ENCODE measurements at places on chromosomes 1 and 21.
A peak's percentile ranks its signal among the peaks of the same experiment; 100 is the strongest.

GRCh38 chr1:159187647-159188374 lies 16.4 kb downstream of the CADM3 start:
- no peak for DNase-seq

GRCh38 chr1:17168091-17168876 lies 36.6 kb upstream of the PADI1 start:
- DNase-seq = no peak

DNA sequence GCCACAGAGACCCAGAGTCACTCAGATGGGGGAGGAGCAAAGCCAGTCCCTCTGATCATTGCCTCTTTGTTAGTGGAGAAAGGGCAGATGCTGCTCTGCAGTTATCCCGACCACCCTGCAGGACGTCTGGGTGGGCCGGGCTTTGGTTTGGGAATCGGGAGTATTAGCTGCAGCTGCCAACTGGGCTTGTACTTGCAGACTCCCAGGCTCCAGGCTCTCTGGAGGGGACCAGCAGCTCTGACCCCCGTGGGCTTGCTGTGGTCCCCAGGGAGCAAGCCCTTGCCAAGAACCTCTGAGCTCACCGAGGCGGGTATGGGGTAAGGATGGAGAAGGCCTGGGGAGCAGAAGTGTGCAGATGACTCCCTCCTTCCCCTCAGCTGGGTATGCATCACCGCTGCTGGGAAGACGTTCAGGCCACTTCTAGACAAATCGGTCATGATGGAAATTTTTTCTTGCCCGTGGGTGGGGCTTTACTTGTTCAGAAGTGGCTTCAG lies 21.6 kb downstream of the MAPKAPK2 start:
- DNase-seq = peak; percentile 3

- DNase-seq = no peak
Observed at GRCh38 chr1:239952348-239953308, 139.1 kb upstream of the FMN2 start.

DNA sequence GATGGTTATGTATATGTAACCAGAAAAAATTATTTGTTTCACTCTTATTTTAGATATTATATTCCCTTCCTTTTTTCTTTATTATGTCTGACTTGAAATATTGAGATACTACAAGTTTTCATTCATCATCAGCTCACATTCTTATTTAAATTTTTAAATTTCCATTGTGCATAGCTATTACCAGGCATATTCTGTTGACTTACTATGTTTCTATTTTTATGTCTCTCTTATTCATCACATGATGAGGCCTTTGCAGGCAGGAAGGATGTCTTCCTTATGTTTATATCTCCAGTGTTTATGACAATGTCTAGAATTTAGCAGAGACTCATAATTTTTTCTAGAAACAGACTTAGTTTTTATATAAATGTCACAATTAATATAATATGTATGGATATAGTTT lies 221.9 kb upstream of the KCTD3 start:
- no peak for DNase-seq

DNA sequence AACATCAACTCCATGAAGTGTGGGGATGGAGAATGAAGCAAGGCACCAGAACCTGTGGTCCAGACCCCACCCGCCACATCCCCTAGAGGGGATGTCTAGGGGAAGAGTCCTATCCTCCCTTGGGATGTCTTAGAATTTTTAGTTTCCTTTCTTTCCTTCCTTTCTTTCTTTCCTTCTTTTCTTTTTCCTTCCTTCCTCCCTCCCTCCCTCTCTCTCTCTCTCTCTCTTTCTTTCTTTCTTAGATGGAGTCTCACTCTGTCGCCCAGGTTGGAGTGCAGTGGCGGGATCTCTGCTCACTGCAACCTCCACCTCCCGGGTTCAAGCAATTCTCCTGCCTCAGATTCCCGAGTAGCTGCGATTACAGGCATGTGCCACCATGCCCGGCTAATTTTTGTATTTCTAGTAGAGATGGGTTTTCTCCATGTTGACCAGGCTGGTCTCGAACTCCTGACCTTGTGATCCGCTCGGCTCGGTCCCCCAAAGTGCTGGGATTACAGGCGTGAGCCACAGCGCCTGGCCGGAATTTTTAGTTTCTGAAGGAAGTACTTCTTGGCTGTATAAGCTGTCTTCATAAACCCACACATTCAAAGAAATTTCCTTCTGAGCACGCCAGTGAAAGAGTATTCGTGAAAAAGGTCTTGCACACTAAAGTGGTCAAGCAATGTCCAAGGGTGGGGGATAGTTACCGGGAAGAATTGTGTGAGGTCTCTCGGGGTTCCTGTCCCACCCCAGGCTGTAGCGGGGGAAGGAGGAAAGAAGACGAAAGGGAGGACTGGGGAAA lies 20.8 kb upstream of the LEFTY2 start:
- no peak for DNase-seq

DNA sequence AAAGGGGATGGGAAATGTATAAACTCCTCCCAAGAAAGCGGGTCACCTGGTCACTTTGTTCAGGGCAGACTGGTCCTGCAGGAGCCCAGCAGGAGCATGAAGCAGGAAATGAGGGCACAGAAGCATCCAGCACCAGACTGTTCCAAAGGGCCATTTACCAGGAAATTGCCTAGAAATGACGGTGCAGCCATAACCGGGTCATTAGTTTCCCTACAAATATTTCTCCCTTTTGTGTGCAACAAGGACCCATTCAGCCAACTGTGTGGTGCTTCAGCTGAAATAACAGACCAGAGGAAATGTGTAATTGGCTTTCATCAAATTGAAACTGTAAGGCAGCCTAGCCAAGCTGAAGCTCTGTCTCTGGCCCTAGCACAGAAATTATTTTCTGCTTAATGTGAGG lies 7.6 kb upstream of the CTTNBP2NL start:
- DNase-seq = no peak

DNA sequence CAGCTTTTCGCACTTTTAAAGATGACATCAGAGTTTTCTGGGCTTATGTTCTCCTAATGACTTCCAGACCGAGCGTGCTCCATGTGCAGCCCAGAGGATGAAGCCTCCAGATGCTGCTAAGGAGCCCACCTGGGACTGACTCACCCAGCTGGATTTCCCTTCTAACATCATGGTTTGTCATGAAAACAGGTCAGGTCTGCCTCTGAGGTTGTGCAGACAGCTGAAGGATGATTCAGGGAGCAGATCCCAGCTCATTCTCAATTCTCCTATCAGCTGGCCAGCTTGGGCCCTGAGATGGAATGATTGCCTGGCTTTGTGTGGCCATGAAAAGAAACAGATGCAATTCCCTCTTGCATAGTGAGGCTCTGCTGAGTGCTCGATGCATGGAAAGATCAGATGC lies 123.9 kb upstream of the DUSP10 start:
- DNase-seq = no peak

GRCh38 chr1:166884040-166884642 lies 8.1 kb upstream of the TADA1 start:
- peak; percentile 63 for DNase-seq

DNA sequence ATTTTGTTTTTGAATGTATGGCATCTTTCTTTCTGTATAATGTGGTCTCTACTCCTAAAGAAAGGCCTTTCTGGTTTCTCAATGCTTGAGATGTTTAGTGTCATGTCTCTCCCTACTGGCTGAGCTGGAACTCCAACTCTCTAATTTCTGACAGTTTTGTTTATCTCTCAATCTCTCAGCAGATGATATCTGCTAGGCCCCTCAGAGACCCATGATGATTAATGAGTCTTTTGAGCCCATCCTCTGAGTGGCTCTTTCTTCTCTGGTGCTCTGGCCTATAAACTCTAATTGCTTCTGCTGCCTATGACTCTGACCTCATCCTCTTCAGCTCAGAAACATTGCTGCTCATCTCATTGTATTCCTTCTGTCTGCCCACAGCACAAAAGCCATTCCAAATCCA lies 46.6 kb downstream of the CRB1 start:
- no peak for DNase-seq

GRCh38 chr1:34918386-34918976 lies 11.0 kb downstream of the DLGAP3 start:
- DNase-seq = no peak

DNA sequence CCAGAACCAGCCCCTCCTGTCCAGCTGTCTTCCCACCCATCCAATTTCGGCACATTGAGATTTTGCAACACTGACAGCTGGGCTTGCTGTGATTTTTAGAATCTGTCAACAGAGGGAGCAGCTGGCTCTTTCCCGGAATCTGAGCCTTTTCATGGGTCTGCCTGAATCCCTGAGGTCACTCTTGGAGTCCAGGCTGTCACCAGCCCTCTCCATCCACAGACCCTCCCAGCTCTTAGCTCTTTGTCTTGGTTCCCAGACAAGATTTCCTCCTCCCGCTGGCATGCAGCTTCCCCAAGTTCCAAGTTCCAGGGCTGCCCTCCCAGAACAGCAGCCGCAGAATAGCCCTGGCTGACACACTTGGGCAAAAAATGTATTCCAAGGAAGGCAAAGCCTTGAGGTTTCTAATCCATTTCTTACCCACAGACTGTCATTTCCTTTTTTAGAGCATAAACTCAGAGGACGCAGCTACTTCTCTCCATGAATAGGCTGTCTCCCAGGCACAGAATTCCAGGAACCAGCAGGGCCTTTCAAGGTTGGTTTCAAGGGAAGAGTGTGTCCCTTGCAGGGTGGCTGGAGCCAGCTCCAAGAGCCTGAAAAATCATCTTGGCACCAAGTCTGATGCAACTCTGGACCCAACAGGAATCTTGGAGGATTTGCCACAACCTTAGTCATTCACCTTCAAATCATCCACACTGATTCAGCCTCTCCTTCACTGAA lies 7.1 kb upstream of the TMEM61 start:
- no peak for DNase-seq

- DNase-seq = no peak
Observed at GRCh38 chr1:213828867-213829266, 158.9 kb upstream of the PROX1 start.

- no peak for DNase-seq
Observed at GRCh38 chr21:41683815-41684214, 83.0 kb downstream of the RIPK4 start.

DNA sequence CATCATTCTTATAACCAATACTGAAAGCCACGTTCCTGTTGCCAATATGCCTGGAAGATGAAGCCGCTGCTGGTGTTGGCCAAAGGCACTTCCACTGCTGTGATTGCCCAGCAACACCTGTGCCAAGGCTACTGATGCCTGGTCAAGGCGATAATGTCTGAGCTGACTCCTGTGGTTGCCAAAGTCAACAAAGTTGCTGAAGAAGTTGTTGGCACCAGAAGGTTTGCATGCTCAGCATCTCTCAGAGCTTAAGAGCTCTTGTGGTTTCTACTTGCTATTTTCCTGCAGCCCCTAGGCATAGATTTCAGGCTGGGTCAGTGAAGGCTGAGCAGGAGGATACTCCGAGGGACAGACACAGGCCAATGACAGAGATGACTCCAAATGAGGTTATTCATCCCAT lies 63.4 kb upstream of the RAB3GAP2 start:
- DNase-seq = no peak

GRCh38 chr1:97680894-97681293 lies 239.9 kb downstream of the DPYD start:
- DNase-seq = no peak

GRCh38 chr1:223062177-223062576 lies 80.9 kb downstream of the TLR5 start:
- DNase-seq = no peak

- DNase-seq = no peak
Observed at GRCh38 chr1:172642970-172643369, 15.9 kb upstream of the FASLG start.

- DNase-seq = no peak
Observed at GRCh38 chr1:48414264-48414663, 57.7 kb downstream of the SPATA6 start.

- no peak for DNase-seq
Observed at GRCh38 chr1:38829368-38829767, 30.2 kb downstream of the RRAGC start.

GRCh38 chr1:99146129-99146848 lies 118.0 kb upstream of the PLPPR4 start:
- DNase-seq = peak; percentile 7

- no peak for DNase-seq
Observed at GRCh38 chr1:67171978-67172377, 5.7 kb downstream of the IL23R start.

- DNase-seq = no peak
Observed at GRCh38 chr1:63523738-63524137, 413 bp downstream of the EFCAB7 start.

DNA sequence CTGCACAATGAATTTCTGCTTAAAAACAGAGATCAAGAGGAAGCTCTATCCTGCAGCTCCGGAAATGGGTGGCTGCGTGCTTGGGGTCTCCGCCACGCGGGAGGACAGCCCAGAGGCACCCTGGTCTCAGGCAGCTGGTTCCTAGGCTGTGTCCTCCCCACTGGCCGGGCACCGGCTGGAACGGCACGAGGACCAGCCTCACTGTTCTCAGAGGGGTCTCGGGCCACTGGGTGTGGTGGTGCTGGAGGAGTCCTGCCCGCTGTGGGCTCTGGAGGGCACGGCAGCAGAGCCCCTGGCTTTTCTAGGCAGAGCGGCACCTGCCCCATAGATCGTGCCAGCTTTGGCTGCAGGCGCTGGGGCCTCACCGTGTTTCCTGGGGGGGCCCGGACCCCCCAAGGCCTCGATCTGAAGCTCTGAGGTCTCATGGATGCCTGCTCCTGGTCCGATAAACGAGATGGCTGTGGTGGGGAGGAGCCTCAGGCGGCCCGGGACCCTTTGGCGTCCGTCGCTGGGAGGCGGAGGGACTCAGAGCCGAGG lies 8.2 kb upstream of the RNF223 start:
- DNase-seq = no peak

- DNase-seq = no peak
Observed at GRCh38 chr1:30323352-30323751, 400.0 kb downstream of the MATN1 start.

DNA sequence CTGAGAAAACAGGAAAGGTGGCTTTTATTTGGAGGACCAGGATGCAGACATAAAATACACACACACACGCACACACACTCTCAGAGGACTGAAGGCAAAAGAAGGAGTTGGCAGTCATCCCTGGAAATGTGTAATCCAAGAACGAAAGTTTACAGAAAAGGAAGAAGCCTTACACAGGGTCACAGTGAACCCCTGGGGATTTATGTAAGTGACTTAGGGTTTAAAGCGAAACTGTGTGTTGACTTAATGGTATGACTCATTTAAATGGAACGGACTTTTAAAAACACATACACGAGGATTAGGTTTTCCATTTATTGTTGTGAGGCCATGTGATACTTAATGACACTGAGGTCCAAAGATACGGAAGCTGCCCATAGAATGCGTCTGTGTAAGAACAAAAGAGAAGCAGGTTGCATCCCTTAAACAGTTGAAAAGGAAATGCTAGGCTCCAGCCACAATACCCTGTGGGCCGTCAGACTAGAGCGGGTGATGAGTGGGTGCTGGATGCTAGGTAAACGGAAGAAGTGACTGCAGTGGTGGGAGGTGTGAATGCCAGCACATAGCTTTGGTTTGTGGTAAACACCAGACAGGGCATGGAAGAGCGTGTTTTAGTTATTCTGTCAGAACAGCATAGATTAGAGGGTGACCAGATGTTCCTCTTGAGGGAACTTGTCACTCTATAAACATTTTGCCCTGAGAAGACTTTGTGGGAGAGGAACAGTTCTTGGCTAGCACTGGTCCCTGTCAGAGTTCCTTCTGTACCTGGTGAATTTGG lies 21.6 kb upstream of the BCL10 start:
- DNase-seq = no peak

DNA sequence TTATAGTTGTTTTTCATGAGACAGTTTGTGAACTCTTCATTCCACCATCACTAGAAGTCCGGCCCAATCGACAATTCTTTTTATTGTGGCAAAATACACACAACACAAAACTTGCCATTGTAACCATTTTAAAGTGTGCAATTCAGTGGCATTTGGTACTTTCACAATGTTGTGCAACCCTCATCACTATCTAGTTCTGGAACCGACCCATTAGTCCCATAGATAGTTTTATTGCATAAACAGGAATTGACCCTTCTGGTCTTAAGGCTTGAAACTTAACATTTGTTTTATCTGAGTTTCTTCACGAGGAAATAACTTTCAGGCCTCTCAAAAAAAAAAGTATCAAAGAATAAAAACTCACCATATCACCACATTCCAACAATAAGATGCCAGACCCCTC lies 8.8 kb upstream of the PPIE start:
- DNase-seq = no peak
